ENCODE measurements at places on chromosomes 2 and 18.

DNA sequence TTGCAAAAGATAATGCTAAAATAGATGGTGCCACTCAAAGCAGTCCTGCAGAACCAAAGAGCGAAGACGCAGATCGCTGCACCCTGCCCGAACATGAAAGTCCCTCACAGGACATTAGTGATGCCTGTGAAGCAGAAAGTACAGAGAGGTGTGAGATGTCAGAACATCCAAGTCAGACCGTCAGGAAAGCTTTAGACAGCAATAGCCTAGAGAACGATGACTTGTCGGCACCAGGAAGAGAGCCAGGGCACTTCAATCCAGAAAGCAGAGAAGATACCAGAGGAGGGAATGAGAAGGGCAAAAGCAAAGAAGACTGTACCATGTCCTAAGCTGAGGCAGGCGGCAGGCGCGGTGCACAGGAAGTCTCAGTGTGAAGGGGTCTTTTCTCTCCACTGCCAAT is 34.8 kb upstream of the RBM44 start:
- no peak for DNase-seq

DNA sequence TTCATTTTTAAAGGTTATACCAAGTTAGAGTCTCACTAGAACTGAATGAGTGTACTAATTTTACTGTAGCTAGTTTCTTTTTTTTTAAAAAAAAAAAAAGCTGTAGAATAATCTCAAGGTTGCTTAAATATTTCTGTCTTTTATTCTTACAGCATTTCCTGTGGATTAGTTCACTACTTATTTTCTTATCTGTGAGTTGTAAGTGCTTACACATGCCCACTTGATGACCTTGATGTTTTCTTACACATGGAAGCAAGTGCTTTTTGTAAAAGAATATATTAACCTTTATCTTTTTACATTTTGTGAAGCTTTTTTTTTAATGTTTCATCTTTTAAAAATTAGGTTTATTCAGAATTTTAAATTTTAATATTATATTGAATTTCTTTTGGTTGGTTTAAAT is 57.8 kb downstream of the MSH2 start:
- DNase-seq: no peak

DNA sequence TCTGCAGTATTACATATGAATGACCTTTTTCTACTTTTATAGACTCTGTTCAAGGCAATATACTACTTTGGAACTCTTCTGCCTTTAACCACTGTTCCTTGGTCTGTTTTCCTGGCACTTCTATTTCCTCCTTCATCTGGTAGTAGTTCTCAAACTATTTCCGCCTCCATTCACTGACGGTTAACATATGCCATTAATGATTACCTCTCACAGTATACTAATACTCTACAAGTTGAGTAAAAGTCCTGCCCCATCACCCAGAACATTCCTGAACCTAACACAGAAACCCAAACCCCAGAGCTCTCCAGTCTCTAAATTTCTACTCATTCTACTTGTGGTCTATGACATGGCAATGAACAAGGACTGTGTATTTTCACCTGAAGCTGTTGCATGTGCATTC is 4.5 kb downstream of the GFPT1 start:
- no peak for DNase-seq

GRCh38 chr2:230068016-230068650 is 591 bp downstream of the SLC16A14 start:
- DNase-seq: no peak

Measured in gastrocnemius medialis (tissue), 4 donors.